ENCODE measurements at places on chromosomes 7 and 10.

- DNase-seq, result no peak
Measured at GRCh38 chr7:55335786-55336185, 29.4 kb upstream of the LANCL2 start.

DNA sequence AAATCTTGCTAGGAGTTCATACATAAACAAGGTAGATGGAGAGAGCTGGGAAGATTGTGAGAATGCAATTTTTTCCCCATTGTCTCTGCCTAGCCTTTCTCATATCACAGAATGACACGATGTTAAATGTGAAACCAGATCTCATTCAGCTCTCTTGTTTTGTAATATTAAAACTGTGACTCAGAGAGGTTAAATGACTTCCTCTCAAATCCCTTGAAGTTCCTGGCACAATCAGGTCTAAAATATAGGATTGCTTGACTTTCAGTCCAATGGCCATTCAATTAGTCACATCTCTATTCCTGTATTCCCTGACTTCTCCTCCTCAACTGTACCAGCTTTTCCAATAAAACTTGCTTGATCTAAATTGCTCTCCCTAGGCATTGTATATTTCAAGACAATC lies 3.1 kb downstream of the ANKRD22 start:
- peak; percentile 91 for DNase-seq

GRCh38 chr10:1142596-1142995 lies 86.4 kb downstream of the WDR37 start:
- DNase-seq, result no peak

GRCh38 chr7:89028319-89028718 lies 232.8 kb upstream of the TEX47 start:
- no peak for DNase-seq

DNA sequence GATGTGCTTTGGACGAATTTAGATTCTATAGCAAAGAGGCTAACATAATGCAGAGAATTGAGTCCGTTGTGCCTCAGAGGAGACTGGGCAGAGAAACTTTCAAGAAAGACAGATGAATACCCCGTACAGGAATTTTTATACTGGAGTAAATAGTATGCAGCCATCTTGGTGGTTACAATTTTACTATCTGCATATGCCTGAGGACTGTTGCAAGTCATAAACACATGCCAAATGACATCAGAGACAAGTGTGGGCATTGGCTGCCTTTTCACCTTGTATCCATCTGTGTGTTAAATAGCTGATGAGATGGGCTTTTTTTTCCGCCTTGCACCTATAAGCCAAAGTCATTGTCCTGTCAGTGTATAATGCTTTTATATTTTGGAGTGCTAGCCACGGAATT lies 267.5 kb upstream of the SP4 start:
- DNase-seq, result no peak

GRCh38 chr7:133294234-133294633 lies 41.4 kb downstream of the EXOC4 start:
- no peak for DNase-seq

- no peak for DNase-seq
Measured at GRCh38 chr10:120963594-120964220, 112.5 kb downstream of the WDR11 start.

DNA sequence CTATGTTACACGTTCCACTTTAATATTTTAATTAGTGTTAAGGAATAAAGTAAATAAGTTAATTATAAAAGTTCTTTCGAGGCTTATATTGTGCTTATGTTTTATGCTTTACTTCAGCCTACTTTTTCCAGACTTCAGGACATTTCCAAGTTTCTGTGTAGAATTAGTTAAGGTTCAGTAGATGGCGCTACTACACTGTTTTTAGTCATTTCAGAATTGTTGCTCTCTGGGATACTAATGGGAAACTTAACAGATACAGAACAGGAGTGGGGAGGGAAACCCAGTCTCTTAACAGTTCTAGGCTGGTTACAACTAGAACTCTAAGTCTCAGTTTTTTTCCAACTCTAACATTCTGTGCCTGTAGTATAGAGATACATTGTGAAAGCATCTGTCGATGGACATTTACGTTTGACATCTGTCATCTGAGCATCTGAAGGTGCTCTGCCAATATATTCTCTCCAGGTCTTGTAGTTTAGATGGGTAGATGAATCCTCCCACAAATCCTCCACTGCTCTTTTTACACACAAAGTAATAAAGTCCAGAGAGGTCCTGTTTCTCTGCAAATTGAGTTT lies 56.8 kb upstream of the FAM171A1 start:
- peak; percentile 66 for DNase-seq

DNA sequence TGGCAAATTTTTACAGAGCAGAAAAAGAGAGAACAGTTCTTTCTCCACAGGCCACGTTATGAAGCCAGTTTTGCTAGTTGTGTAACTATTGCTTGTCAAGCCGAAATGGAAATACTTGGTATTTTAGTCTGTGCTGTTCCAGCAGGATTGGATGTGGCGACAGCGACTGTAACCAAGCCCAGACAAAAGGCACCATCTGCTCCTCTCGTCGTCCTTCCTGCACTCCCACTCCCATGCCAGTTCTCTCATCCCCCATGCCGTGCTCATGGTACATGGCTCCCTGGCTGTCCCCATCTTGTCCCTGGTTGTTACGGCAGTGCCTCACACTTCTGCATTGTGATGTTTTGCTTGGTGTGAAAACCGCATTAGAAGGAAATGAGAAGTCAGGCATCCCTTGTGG lies 185.7 kb upstream of the FZD8 start:
- DNase-seq, result no peak

GRCh38 chr7:135905858-135906257 lies 71.3 kb downstream of the MTPN start:
- no peak for DNase-seq

- peak; percentile 93 for DNase-seq
Measured at GRCh38 chr7:130904031-130904757, 170.2 kb upstream of the KLF14 start.

- no peak for DNase-seq
Measured at GRCh38 chr10:91977491-91977890, 53.9 kb downstream of the BTAF1 start.

DNA sequence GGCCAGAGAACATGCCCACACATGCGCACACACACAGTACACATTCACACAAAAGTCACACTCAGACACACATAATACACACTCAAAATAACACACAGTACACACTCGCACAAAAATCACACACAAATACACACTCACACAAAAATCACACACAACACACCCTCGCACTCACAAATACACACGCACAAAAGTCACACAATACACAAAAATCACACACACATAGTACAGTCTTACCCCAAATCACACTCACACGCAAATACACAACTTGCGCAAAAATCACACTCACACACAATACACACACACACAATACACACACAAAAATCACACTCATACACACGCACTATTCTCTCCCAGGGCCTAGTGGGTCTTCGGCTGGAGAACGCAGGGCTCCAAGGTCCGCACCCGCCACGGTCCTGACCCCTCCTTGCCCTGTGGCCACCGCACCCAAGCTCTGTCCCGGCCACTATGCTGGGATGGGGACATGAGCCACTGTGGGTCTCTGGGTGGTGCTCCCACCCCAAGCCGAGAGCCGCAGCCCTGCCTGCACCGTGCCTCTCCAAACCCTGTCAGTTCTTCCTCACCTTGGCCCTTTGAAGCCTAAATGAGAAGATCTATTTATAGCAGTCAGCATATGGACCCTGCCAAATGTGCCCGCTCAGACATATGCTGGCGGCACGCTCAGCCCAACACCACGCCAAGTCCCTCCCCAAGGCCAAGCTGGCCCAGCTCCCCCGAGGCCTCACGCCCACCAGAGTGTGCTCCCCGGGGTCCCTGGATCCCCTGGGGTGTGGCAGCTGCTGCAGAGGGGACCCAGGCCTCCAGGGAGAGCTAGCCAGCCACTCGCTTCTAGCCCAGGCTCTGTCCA lies 55.9 kb downstream of the ELFN1 start:
- no peak for DNase-seq
